Osteoblast (primary cell): ENCODE measurements at places on chromosomes 11 and 22.
A peak's percentile ranks its signal among the peaks of the same experiment; 100 is the strongest.

GRCh38 chr11:21411104-21411503 lies 741.7 kb downstream of the NELL1 start:
- no peak for DNase-seq

DNA sequence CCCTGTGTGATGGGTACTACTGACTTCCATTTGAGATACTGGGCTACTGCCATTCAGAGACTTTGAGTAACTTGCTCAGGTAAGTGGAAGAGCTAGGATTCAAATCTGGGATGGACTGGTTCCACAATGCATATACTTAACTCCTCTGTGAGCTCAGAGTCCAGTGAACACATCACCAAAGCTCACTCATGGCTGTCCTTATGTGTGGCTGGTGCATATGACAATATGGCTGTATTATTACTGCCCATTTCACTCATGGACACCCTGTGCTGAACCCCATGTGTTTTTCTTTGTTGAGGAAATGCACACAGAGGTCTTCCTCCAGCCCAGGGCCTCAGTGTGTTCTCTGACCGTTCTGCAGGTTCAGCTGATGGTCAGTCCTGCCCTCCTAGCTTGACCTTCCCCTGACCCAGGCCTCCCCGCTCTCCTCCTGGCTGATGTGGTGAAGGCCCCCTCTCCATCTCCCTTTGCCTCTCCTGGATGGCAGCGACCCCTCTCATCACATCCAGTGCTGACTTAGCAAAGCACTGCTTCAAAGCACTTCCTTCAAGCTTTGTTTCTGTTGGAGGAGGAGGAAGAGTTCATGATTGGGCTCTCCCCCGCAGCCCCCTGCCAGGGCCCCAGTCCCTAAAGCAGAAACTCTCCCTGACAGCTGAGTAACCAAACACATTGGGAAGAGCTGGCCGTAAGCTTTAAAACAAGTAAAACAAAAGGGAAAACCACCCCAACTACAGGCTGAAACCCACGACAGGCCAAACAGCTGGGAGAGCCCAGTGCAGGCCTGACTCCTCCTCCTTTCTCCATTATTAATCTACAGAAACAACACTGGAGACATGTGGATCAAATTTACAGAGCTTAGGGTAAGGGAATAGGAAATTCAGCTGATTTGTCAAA lies 101.2 kb downstream of the NAT10 start:
- DNase-seq, result peak; percentile 23

- peak; percentile 96 for DNase-seq
These were observed at the start of gene SEC14L2 for GRCh38 chr22:30396871-30397655. TSS of gene SEC14L2 (plus strand) at chr22:30397018. CDS start at chr22:30397117, 99 bp downstream.

DNA sequence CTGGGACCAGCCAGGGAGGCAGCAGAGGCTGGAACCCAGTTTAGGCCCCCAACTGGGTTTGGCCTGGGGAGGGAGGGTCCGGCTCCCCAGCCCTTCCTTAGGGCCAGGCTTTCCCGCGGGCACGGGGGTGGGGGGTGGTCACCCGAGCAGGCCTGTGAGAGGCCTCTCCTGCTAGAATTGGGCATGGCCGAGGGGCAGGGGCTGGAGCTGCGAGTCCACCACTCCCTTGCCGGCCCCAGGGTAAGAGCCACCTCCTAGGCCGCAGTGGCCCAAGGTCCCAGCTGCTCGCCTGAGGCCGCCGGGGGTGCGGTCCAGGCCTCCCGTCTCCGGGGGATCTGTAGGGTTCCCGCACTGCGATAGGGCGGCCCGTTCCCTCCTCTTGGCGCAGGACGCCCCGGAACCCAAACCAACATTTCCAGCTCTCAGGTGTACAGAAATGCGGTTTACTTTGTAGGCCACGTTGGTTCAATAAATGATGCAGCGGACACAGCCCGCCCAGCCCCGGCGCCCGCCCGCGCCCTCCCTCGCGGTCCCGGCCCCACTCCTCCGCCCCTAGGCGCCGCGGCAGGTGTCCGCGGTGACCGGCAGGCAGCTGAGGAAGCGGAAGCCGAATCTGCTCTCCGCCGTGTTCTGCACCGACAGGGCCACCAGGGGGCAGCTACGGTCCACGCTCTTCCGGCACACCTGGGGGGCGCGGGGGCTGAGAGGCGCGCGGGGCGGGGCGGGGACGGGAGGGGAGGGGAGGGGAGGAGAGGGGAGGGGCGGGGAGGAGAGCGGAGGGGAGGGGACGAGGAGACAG lies 5.9 kb downstream of the LMNTD2 start:
- DNase-seq, result peak; percentile 97

- peak; percentile 98 for DNase-seq
These were observed 47.3 kb downstream of the NRXN2 start for GRCh38 chr11:64675450-64676260.

DNA sequence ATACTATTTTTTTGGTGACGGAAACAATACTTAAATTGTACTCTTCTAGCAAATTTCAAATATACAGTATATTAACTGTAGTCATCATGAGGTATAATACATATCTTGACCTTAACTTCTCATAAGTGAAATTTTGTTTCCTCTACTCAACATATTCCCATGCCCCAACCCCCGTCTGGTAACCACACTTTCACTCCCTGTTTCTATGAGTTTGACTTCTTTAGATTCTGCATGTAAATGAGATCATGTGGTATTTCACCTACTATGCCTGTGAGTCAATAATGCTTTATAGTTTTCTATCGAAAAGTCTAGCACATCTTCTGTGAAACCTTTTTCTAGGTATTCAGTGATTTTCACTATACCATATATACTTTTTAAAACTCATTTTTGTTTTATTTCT lies 663.2 kb downstream of the CNTN5 start:
- no peak for DNase-seq

GRCh38 chr11:83292709-83293456 lies 6.7 kb upstream of the CCDC90B start:
- peak; percentile 60 for DNase-seq

GRCh38 chr11:78935398-78936068 lies 360.9 kb upstream of the NARS2 start:
- no peak for DNase-seq

DNA sequence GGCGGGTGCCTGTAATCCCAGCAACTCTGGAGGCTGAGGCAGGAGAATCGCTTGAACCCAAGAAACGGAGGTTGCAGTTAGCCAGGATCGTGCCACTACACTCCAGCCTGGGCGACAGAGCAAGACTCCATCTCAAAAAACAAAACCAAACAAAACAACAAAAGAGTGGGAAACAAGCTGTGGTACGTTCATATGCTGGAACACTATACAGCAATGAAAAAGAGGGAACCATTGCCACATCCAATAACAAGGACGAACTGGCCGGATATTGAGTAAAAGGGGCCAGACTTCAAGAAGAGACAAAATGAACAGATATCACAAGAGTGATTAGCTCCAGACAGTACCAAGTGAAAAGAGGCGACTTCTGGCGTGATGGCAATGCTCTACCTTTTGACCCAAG lies 4.9 kb downstream of the MACROD1 start:
- no peak for DNase-seq

DNA sequence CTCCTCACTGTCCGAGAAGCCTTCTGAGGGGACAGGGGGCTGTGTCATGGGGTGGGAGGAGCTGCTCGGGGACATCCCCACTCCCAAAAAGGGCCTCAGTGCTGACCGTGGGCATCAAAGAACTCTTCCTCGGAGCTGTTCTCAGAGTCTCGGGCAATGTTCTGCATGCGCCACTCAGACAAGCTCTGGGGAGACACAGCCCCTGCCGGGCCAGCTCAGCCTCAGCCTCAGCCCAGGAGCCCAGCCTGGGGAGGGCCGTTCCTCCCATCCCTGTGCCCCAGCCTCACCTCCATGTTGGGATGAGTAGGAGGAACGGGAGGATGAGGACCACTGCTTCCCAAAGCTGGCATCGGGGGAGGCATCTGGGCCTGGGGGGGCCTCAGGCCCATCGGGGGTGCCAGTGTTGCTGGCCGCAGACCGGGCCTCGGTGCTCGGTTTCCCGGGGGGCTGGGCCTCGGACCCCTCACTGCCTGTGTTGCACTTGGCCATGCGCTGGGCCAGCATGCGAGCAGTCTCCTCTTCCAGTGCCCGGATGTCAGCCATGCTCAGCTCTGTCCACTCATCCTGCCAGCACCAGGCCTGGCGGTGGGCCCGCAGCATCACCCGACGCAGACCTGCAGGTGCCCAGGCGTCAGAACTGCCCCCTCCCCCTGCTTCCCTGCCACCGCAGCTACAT lies 5.2 kb downstream of the PITPNM1 start:
- DNase-seq, result peak; percentile 66

GRCh38 chr11:87430821-87431220 lies 393.1 kb downstream of the TMEM135 start:
- DNase-seq, result peak; percentile 13

- no peak for DNase-seq
These were observed 93.2 kb upstream of the FAT3 start for GRCh38 chr11:92131289-92131865.

DNA sequence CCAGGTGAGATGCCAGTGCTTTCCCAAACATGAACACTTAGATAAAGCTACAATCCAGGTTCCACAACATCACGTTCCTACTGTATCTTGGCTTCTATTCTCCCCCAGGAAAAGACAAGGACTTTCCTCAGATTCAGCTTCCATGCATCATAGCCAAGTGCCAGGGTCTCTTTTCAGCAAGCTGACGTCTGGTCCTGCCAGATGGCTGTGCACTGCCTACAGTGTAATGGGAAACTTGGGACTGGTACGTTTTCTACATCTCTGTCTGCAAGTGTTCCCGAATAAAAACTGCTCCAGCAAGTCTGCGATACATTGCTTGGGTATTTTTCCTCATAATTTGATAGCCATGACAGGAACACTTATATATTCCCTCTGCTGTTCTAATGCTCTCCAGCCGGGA lies 412.5 kb downstream of the FAM181B start:
- no peak for DNase-seq
